ENCODE measurements at places on chromosomes 7 and 10. TPM values are rescaled to one million over a fixed set of nuclear protein-coding genes. Genes with fewer than 3 reads are reported as not detected.

PIK3CG gene
- not detected for polyA plus RNA-seq

BEND7 gene
- polyA plus RNA-seq, result 2.5 TPM

LIPN gene
- not detected for polyA plus RNA-seq

ENO4 gene
- polyA plus RNA-seq, result 0.06 TPM

ATG9B gene
- 1.1 TPM for polyA plus RNA-seq

CYP3A4 gene
- polyA plus RNA-seq, result not detected

PRF1 gene
- not detected for polyA plus RNA-seq

TRIM56 gene
- polyA plus RNA-seq, result 5.9 TPM

IGFBP1 gene
- not detected for polyA plus RNA-seq

ZNF425 gene
- 1.2 TPM for polyA plus RNA-seq

ADAM12 gene
- polyA plus RNA-seq, result 9.6 TPM

CYP2C18 gene
- polyA plus RNA-seq, result not detected

SFTPA1 gene
- polyA plus RNA-seq, result not detected

HOXA6 gene
- polyA plus RNA-seq, result 1.8 TPM

FOXP2 gene
- polyA plus RNA-seq, result 0.89 TPM

NEURL1 gene
- polyA plus RNA-seq, result 0.82 TPM

PDK4 gene
- polyA plus RNA-seq, result 0.03 TPM

METTL2B gene
- polyA plus RNA-seq, result 18.0 TPM

PBLD gene
- polyA plus RNA-seq, result 2.3 TPM

HMX2 gene
- polyA plus RNA-seq, result not detected

OR2A5 gene
- polyA plus RNA-seq, result not detected

AMPH gene
- polyA plus RNA-seq, result 4.0 TPM

CNNM1 gene
- 0.32 TPM for polyA plus RNA-seq

SYNPO2L gene
- polyA plus RNA-seq, result 0.62 TPM

Data from IMR-90 (cell line).